ENCODE measurements at places on chromosomes 3 and 15.

GRCh38 chr3:140273542-140274195 is 338.7 kb downstream of the CLSTN2 start:
- no peak for DNase-seq

GRCh38 chr3:58591517-58592510 is 14.6 kb upstream of the FAM107A start:
- peak; percentile 29 for DNase-seq

DNA sequence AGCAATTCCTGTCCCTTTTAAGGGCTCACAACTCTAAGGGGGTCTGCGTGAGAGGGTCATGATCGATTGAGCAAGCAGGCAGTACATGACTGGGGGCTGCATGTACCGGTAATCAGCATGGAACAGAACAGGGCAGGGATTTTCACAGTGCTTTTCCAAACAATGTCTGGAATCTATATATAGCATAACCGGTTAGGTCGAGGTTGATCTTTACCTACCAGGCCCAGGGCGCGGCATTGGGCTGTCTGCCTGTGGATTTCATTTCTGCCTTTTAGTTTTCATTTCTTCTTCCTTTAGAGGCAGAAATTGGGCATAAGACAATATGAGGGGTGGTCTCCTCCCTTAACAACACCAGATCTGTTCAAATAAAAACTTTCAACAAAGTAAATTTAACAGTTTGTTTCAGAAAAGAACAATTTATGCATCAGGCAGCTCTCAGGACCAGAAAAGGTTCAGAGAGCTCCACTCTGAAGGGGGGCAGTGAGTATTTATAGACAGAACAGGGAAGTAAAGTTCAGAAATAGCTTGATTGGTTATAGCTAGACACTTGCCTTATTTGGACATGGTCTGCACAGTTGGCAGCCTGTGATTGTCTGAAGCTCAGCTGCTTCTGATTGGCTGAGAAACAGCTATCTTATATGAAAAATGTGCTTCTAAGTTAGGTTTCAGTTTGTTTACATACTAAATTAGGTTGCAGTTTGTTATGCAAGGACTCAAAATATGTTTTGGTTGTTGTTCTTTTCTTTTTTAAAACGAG is 17.2 kb upstream of the B4GALT4 start:
- DNase-seq: peak; percentile 52

GRCh38 chr15:66603301-66604179 is 37.7 kb upstream of the LCTL start:
- peak; percentile 58 for DNase-seq

- DNase-seq: no peak
Observed at GRCh38 chr3:48516571-48516970, 12.6 kb upstream of the SHISA5 start.

DNA sequence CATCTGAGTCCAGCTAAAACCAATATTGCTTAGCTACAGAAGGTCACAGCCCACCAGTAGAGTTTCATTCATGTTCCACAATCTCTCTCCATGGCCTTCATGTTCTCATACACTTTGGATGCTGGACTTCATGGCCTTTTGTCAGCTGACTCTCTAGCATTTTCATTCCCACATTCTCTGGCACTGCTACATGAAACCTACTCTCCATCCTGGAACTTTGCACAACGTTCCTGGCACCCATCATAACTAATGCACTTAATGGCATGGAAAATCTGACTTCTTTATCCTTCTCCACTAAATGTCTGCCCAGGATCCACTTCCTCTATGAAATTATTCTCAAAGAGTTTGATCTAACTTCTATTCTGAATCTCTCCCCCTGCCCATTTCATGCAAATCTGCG is 56.9 kb downstream of the SLC9A9 start:
- DNase-seq: no peak

- no peak for DNase-seq
Observed at GRCh38 chr3:140699516-140700231, 21.8 kb downstream of the TRIM42 start.

DNA sequence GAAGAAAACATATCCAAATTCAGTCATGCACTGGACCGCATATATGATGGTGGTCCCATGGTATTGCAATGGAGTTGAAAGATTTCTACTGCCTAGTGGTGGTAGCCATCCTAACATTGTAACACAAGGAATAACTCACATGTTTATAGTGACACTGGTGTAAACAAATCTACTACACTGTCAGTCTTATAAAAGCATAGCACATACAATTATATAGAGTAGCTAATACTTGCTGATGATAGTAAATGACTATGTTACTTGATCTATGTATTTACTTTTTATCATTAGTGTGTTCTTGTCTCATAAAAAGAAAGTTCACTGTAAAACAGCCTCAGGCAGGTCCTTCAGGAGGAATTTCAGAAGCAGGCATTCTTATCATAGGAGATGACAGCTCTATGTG is 96.0 kb upstream of the CDIN1 start:
- DNase-seq: no peak

DNA sequence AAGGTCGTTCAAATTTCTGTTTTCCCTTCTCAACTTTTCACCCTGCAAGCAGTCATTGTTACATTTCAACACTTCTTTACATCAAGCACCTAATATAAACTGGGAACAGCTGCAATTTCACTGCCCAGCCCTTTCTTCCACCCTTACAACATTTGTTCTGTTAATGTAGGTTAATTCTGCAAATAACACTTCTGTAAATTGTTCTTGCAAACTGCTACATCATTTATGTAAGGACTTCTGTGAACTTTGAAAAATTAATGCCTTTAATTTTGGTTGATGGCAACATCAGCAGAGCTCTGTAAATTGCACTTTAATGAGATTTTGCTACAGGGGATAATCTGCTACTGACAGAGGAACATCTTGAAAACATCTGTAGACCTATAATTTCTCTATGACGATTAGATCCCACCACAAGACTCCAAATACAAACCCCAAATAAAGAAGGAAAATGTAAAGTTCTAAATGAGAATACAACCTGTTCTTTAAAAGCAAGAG is 93.5 kb downstream of the ZIC4 start:
- DNase-seq: no peak

DNA sequence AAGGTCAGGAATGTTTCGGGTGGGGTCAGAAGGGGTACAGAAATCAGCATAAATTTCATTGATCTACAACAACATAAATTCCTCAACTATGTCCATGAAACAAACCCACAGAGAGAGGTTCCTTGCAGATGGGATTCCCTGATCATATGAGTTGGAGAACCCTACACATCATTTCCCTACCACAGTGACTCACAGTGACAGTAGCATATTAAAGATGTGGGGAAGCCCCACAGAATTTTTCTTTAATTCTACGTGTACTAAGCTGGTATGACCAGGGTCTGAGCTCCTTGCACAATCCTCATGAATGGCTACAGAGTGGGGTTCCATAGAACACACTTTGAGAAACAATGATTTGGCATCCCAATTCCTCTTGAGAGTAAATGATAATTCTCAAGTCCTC is 116.9 kb upstream of the RAD18 start:
- DNase-seq: peak; percentile 21

Data from iris pigment epithelial cell (primary cell).